Activated CD4-positive, CD25-positive, alpha-beta regulatory T cell treated with anti-CD3 and anti-CD28 coated beads, Interleukin-2, amount 50 U/mL, for 72 hours (primary cell): ENCODE measurements at places on chromosomes 4 and X.

DNA sequence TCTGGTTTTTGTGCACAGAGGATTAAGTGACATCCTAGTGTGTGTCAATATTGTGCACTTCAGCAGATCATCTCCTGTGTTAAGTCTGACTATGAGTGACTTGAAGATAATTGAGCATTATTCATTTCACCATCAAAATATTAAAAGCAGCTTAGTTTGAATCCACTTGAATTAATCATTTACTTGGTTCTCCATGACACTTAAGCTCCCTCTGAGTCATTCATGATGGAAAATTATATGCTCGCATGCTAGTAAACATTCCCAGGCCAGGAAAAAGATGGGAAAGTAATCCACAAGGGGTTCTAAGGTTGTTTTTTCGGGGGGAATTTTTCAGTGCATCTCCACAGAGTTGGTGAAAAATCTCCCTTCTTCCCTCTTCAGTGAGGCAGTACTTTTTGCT is 97.2 kb upstream of the EOLA2 start:
- no peak for DNase-seq

DNA sequence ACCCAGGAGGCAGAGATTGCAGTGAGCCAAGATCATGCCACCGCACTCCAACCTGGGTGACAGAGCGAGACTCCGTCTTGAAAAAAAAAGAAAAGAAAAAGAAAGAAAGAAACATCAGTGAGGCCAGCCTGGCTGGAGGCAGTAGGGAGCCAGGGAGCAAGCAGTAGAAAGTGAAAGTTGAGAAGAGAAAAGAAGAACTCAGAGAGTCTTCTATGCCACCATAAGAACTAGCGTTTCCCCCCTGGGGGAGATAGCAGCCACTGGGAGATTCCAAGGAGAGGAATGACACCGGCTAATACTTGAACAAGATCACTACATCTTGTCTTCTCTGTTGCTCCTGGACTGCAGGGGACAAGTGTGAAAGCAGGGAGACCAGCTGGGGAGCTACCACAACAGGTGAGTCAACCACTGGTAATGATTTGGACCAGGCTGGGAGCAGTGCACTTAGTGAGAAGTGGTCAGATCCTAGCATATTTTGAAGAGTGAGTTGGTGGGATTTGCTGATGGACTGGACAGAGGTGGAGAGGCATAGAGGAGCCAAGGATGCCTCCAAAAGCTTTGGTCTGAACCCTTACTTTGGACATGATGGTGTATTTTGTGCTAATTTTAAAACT is 33.4 kb downstream of the SLC2A9 start:
- no peak for DNase-seq

DNA sequence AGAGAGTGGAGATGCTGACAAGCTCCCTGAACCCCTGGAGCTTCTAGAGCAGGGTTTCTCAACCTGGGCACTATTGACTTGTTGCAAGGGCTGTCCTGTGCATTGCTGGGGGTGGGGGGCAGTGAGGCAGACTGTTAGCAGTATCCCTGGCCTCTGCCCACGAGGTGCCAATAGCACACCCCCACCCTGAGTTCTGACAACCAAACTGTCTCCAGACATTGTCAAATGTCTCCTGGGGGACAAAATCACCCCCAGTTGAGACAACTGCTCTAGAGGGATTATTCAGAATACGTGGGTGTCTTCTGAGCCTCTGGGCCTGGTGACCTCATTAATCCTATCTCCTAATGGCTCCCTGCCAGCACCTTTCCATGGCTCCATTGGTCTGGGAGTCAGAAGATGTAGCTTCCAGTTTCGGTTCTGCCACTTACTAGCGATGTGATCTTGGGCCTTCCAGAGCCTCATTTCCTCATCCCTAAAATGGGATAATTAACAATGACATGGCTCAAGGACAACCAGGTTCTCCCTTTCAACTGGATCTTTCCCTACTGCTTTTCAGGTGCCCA is 17.6 kb upstream of the PJA1 start:
- no peak for DNase-seq

DNA sequence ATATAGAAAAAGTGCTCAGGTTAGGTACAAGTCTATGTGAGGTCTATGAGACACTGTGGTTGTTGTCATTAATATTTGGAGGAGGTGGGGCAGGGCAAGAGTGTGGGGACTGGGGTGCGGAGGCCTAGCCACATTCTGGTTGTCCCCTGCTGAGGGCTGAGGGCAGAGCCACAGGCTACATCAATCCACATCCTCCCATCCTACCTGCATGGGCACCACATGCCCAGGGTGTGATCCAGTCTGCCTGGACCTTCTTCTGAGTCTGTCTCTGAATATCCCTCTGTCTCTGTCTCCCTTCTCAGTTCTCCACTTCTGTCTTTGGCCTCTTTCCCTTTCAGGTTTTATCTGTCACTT is 1.2 kb upstream of the GATA1 start:
- DNase-seq = no peak

DNA sequence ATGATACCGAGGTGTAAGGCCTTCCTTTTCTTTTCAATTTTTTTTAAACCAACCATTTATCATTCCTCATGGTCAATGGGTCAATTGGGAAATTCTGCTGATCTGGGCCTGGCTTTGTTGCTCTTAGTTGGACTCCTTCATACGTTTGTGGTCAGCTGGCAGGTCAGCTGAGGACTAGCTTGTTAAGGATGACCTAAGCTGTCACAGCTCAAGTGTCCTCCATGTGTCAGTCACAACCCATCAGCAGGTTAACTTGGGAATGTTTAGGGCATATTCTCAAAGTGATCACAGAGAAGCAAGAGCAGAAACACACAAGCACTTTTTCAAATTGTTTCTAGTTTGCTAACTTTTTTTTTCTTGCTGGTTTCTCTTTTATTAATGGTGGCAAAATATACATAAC is 117.4 kb upstream of the MAB21L2 start:
- DNase-seq = no peak

DNA sequence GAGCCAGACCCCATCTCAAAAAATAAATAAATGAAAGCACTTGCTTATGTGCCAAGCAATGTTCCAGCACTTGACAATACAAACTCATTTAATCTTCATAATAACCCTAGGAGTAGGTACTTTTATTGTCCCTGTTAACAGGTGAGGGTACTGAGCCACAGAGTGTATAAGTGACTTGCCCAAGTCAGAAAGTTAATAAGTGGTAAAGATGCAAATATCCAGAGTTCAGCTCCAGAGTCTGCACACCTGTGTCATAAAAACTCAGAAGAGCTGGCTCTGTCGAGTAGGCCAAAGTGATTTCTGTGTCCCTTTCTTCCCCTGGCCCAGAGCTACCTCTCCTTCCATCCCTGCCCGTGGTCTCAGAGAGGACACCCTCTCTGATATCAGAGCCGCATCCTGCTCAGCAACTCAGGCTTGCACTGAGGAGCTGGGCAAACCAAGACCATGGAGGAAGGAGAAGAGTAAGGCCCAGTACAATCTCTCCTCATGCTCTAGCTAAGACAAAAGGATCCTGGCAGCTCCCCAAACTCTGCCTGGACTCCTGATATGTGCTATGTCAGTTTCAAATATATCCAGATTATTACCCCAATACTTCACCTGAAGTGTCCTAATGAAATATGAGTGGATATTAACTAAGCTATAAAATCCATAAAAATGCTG is 136.3 kb downstream of the HS6ST2 start:
- no peak for DNase-seq

DNA sequence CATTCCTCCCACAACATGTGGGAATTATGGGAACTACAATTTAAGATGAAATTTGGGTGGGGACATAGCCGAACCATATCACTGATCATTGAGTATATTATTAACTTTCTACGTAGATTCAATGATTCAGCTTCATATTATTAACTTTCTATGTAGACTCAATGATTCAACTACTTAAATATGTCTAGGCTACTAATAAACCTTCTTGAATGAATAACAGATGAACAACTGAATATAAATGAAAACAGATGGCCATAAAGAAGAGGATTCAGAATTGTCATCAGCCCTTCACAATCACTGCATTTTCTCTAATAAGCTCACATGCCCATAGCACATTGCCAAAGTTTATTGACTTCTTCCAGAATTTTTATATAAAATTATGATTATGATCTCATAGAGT is 57.0 kb downstream of the CEP44 start:
- DNase-seq = no peak

GRCh38 chr4:5791654-5792053 is 80.7 kb downstream of the EVC start:
- DNase-seq = no peak

- no peak for DNase-seq
Measured at GRCh38 chr4:54696649-54697048, 38.9 kb downstream of the KIT start.

- no peak for DNase-seq
Measured at GRCh38 chr4:82594456-82594855, 32.7 kb upstream of the TMEM150C start.

- DNase-seq = no peak
Measured at GRCh38 chr4:155496294-155496626, 119.5 kb upstream of the MAP9 start.

DNA sequence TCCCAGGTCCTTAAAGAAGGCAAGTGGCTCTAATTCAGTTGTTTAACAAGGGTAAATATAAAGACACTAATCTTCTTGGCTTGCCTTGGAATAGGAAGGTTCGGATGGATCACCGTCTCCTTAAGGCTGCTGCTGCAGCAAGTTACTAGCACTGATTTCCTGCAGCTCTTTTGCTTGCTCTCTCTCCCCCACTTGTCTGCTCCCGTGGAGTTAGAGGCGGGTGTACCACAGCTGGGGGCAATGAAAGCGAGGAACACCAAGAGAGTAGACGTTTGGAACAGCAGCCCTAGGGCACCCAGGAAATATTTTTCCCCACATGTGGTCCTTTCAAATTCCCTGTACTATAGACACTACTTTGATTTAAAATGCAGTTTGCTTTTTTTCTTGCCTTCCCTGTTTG is 202.2 kb downstream of the SH2D1A start:
- DNase-seq = no peak

DNA sequence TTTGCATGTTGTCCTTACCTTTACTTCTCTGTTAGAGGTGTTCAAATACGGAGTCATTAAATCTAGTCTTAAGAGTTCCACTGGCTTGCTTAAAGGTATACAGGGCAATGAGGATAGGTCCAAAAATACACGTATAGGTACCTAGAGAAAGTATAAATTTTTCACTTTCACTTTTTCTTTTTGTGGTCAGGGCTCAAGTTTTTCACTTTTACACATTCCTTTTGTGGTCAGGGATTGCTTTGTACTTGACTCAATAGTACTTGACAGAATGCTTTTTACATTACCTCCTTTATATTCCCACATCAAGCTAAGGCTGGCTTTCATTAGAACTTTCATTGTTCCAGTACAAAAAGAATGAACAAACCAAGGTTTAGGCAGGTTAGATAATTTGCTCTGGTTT is 21.7 kb downstream of the TMEM184C start:
- no peak for DNase-seq

- DNase-seq = no peak
Measured at GRCh38 chr4:160546201-160546600, 1443.3 kb downstream of the RAPGEF2 start.

GRCh38 chr4:113468165-113469022 is 293.1 kb downstream of the CAMK2D start:
- DNase-seq = no peak

DNA sequence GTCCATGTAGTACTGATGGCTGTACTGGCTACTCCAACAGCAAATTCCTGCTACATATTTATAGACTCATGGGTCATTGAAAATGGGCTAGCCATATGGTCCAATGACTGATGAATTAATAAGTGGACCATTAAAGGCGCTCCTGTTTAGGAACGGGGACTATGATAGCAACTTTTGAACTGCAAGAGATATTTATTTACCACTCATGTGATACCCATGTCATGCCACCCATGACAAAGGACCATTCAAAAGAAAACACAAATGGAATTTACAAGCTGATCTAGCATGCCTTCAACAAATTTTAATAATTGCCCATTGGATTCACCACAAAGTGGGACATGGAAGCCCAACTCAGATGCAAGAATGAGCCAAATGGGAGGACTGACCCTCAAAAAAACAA is 240.0 kb upstream of the GALNTL6 start:
- no peak for DNase-seq

DNA sequence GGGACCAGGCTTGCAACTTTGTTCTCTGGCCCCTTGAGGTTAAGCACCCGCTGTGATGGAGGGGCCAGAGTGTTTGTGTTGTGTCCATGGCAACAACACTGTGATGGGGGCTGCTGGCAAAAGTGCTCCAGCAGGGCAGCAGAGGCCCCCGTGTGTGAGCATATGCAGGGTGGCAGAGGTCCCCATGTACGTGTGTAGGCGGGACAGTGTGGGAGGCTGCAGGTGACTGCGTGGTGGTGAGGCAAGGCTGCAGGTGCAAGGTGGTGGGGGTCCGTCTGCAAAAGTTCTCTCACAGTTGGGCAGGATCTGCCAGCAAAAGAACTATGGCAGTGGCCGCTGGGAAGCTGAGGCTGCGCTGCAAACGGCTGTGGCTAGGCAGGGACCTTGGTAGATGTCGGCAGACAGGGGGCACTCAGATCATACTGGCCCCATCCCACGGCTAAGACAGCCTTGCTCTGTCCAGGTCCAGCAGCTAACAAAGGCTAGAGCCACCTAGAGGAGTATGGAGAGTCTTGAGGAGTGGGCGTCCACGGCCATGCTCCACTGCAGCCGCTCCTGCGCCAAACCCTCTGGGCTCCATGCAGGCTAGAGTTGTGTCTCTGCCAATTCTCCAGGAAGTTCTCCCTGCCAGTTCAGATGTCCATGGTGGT is 46.8 kb upstream of the PASD1 start:
- no peak for DNase-seq

GRCh38 chr4:76250962-76251361 is 559 bp upstream of the FAM47E start:
- DNase-seq = no peak

GRCh38 chrX:23327104-23327503 is 7.5 kb upstream of the PTCHD1 start:
- no peak for DNase-seq

DNA sequence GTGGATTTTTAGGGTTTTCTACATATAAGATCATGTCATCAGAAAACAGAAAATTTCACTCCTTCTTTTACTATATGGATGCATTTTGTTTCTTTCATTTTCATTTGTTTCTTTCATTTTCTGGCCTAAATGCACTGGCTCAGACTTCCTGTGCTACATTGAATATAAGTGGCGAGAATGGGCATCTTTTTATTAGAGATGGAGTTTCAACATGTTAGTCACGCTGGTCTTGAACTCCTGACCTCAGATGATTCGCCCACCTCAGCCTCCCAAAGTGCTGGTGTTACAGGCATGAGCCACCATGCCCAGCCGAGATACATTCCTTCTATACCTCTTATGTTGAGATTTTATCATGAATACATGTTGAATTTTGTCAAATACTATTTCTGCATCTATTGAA is 61.8 kb downstream of the BRWD3 start:
- DNase-seq = no peak

GRCh38 chr4:13325744-13326143 is 158.4 kb downstream of the RAB28 start:
- DNase-seq = no peak

DNA sequence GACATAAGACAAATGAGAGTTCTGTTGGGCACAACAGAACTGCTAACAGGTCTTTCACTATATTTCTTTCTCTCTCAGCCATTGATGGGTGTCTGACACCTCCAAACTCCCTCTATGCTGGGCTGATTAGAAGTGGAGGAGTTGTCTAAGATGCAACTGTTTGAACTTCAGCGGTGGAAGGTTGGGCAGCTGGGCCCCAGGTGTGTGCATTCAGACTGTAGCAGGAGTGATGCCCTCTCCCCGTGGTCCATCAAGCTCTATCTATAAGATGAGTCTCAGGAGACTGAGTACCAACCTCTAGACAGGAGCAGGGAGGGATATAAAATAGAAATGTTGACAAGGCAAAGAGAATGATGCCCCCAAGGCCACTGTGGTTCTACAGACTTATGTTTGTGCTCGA is 28.2 kb upstream of the CHRNA9 start:
- DNase-seq = no peak

- DNase-seq = no peak
Measured at GRCh38 chr4:26323821-26324220, 3.0 kb downstream of the RBPJ start.
